ENCODE measurements at places on chromosomes 16 and 17. TPM values are rescaled to one million over a fixed set of nuclear protein-coding genes. Genes with fewer than 3 reads are reported as not detected.

DNA sequence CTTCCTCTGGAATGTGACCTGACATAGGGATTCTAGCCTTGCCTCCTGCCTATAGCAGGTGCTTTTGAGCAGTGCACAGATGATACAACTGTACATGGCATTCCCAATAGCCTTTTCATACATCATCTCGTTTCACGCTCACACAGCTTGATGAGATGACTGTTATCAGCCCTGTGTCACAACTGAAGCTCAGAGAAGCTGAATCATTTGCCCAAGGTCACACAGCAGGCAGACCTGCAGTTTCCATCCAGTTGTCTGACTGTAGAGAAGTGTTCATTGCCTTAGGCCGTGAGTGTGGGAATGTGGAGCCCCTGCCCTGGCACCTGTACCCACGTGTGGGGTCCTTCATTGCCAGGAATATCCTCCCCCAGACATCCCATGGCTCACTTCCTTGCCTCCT, 20.1 kb downstream of the WFDC1 start:
- DNase-seq, result no peak

GPR142 gene
- total RNA-seq, result not detected

KRT20 gene
- total RNA-seq, result not detected

- peak; percentile 16 for DNase-seq
Observed at GRCh38 chr16:81469710-81470535, 25.3 kb downstream of the CMIP start.

DNA sequence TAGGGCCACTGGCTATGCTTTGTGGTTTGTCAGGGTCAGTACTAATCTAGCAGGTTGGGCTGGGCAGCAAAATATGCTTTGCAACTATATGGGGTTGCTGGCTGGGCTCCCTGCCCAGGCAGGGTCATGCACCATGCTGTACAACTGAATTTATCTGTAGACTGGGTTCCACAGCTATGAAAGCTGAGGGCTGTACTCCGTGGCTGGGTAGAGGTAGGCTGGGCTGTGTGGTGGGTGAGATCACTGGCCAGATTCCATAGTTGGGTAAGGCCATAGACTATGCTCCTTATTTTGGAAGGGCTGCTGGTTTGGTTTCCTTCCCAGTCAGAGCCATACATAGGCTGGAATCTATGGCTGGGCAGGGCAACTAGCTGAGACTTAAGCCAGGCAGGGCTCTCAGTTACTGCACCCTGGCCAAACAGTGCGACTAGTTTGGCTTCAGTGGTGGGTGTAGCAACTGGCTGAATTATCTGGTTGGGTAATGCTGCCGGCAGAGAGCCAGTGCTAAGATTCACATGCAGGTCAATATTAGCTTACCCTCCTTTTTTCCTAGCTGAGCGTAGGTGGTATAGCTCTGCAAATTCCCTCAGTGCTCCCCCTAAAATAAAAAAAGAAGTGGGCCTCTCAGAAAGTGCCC, 769.1 kb upstream of the CDH8 start:
- no peak for DNase-seq

- no peak for DNase-seq
Observed at GRCh38 chr17:45577571-45578279, 87.2 kb upstream of the PLEKHM1 start.

GRCh38 chr17:55420776-55421178, 858 bp downstream of the MMD start:
- peak; percentile 59 for DNase-seq

All from activated T-cell treated with anti-CD3 and anti-CD28 coated beads, Interleukin-2, amount 50 U/mL, for 72 hours (primary cell).